ENCODE measurements at places on chromosomes 12 and 14.

GRCh38 chr12:28742791-28743190 is 406.3 kb upstream of the FAR2 start:
- DNase-seq = no peak

- DNase-seq = no peak
These were observed 318.6 kb upstream of the DIO3 start for GRCh38 chr14:101242442-101243385.

DNA sequence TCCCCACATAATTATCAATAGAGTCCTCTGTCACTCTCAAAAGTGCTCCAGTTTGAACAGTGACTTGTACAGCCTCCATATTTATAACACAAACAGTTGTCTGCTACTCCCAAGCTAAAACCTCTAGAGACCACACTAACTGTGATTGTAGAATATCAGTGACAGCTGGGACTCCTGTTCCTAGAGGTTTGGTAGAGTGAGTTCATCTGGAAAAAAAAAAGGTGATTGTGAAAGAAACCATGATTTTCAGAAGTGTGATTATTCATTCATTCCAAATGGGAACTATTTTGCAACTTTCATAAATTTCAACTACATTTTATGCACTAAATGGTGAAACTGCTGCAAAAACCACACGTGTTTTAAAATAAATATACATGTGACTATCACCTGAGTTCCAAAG is 128.0 kb upstream of the PLXNC1 start:
- no peak for DNase-seq

DNA sequence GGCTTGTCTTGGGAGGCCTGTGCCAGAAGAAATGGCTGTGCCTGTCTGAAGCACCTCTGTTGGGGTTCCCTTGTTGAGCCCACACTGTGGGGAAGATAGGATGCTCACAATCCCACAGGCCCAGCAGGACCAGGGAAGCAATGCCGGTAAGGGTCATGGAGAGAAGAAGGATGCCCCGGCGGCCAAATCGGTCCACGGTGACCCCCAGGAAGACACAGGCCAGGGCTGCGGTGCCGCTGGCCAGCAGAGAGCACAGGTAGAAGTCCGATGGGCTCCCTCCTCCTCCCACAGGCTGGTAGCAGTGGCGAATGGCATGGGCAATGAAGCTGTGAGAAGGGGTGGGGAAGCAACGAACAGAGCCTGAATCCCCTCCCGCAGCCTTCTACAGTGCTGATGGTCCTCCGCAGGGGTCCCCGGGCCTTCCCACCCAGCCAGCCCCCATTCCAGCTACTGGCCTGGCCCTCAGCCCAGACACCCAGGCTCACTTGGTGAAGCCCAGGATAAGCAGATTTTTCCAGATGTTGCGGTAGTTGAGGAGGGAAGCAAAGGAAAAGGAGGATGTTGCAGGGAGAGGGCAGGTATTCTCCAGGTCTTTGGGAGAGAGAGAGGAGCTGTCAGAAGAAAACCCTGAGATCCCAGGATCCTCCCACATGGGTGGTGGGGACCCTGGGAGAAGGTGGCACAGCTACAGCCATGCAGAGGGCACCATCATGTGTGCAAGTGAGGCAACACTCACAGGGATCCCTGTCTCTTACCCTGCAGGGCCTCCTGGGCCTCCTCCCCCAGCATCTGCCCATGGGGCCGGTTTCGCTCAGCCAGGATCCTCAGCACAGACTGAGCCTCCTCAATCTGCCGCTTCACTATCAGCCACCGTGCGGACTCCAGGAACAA is 5.0 kb downstream of the SLC22A17 start:
- no peak for DNase-seq
